ENCODE measurements at places on chromosomes 7 and 10. TPM values are rescaled to one million over a fixed set of nuclear protein-coding genes. Genes with fewer than 3 reads are reported as not detected.

PTPN12 gene
- total RNA-seq: 12.5 TPM

CD36 gene
- total RNA-seq: not detected

GRCh38 chr10:122992031-122992585 lies 11.9 kb downstream of the PSTK start:
- H3K27ac ChIP-seq: no peak overlapping the region
- no peak overlapping the region for H3K4me3 ChIP-seq
- peaks cover 26% of the 10 kb centered on the region for H3K36me3 ChIP-seq
- H3K4me1 ChIP-seq: no peaks in the 10 kb centered on the region

GRCh38 chr7:94396037-94396431 lies 1.3 kb downstream of the COL1A2 start:
- DNase-seq: no peak
- H3K27ac ChIP-seq: no peak overlapping the region
- peaks cover 10% of the 10 kb centered on the region for H3K27me3 ChIP-seq

DNA sequence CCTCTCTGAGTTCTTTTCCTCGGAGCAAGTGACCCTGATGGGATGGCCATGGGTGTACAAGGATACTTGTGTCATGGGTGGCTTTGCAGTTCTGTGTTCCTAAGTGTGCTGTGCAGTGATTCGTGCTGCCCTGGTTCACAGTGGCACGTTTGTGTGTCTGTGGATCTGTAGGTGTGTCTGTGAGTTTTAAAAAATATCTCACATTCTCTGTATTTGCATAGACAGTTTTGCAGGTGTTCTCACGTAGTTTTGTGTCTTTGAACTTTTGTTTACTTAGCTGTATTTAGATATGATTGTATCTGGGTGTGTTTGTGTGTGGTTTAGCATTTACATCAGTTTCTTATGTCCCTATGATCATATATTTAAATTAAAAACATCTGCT lies 3.7 kb downstream of the ZNF775 start:
- H3K36me3 ChIP-seq: peaks cover 3% of the 10 kb centered on the region
- no peak for DNase-seq
- no peak overlapping the region for H3K27ac ChIP-seq
- H3K4me3 ChIP-seq: no peak overlapping the region
- peaks cover 28% of the 10 kb centered on the region for H3K4me1 ChIP-seq

GRCh38 chr7:137078781-137079180 lies 210.3 kb downstream of the CHRM2 start:
- H3K27ac ChIP-seq: no peak overlapping the region
- no peaks in the 10 kb centered on the region for H3K27me3 ChIP-seq
- no peak for DNase-seq

DNA sequence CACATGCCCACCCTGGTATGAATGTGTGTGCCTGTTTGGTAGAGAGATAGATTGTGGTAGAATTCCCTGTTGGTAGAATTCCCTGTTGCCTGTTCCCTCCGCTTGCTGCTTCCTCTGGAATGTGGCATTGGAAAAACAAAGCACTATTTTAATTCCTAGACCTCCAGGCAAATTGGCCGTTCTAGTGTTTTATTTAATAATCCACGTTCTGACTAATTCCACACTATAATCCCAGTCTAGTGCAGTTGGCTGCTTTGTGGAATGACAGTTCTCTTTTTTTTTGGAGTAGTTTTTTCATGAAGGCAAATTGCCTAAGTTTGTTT lies 2.0 kb downstream of the HECW1 start:
- peaks cover 63% of the 10 kb centered on the region for H3K27me3 ChIP-seq
- H3K27ac ChIP-seq: no peak overlapping the region
- no peaks in the 10 kb centered on the region for H3K36me3 ChIP-seq
- no peak overlapping the region for H3K4me3 ChIP-seq
- H3K4me1 ChIP-seq: peaks cover 6% of the 10 kb centered on the region

DNA sequence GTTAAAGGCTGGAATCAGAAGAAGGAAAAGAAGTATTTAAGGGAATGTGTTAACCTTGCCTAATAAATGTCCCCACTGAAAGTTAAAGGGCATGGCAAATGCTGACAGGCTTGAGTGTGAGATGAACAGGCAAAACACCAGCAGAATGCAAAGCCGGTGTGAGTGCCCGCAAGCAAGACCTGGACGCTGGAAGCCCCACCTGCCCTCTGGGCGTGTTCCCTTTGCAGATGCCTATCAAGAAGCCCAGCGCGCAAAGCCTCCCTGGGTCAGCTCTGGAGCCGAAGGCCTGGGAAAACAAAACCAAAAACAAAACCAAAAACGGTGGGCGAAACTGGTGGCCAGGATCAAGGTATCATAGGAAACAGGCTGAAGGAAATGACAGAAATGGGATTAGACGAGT lies 200.3 kb downstream of the SFMBT2 start:
- peaks cover 4% of the 10 kb centered on the region for H3K4me1 ChIP-seq
- H3K36me3 ChIP-seq: peaks cover 85% of the 10 kb centered on the region
- no peak overlapping the region for H3K27ac ChIP-seq
- H3K27me3 ChIP-seq: no peaks in the 10 kb centered on the region
- no peak for DNase-seq
